ENCODE measurements at places on chromosomes 3 and 15.
A peak's percentile ranks its signal among the peaks of the same experiment; 100 is the strongest.

DNA sequence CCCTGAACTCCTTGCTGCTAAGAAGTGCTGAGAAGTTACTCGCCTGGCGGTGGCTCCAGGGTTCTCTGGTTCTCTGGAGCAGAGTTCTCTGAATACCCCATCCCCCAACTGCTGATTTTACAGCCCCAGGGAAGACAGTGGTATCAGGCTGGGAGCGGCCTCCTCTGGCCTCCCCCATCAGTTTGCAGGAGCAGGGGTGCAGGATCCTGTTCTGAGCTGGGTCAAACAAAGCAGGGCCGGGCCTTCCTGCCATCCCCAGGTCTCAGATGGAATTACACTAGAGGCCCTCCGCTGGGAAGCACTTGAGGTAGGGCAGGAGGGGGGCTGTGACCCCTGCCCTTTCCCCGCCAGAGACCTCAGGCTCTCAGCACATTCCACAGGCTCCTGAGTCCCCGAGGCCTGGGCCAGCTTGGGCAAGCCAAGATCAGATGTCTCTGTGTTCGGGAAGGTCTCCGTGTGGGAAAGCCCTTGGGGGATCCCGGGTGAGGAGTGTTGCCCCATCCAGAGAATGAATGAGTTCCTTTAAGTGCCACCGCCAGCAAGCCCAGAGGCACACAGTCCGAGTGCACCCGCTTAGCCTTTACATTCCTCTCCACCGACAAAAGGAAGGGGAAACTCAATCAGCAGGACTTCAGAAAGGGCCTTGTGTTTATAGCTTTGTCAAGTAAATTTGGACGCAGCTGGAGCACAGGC is 149.9 kb downstream of the LRRK1 start:
- DNase-seq: no peak

GRCh38 chr15:98226149-98226548 is 265.6 kb downstream of the ARRDC4 start:
- no peak for DNase-seq

DNA sequence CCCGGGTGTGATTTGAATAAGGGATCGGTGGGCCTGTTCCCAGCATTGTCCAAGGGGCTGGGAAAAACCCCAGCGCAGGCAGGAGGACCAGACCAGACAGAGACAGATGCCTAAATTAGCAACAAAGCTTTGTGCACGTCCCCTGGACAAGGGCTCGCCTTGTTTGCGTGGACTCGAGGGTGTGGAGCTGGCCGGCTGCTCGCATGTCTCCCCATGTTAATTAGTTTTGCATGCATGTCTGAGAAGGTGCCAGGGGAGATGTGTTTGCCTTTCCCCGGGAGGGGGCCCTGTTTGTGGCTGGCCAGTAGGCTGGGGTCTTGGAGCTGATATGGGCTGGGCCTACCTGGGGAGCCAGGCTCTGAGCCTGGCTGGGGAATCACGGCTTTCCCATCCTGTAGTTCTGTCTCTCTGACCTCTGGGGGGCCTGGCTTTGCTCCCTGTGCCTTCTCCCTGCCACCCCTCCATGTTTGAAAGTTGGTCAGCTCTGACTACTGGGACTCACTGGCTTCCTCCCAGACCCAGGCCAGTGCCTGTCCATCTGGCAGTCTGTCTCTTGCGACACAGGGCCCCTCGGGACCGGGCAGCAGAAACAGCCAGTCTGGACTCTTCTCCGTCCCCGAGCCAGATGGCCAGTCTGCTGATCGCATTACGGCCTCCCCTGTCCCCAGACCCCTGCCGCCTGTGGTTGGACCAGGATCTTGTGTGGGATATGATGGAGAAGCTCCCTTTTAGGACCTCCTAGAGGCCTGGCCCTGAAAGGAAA is 55.4 kb upstream of the POLG start:
- no peak for DNase-seq

- no peak for DNase-seq
Observed at GRCh38 chr3:42632146-42632545, 21.4 kb upstream of the ZBTB47 start.

GRCh38 chr15:68700455-68701123 is 120.1 kb downstream of the ANP32A start:
- DNase-seq: peak; percentile 33

- no peak for DNase-seq
Observed at GRCh38 chr3:149848238-149848637, 35.2 kb downstream of the RNF13 start.

- DNase-seq: no peak
Observed at GRCh38 chr3:153760948-153761347, 360.2 kb upstream of the ARHGEF26 start.

- no peak for DNase-seq
Observed at GRCh38 chr15:63353261-63353660, 28.4 kb downstream of the CA12 start.

GRCh38 chr3:9846231-9846630 is 2.4 kb upstream of the RPUSD3 start:
- no peak for DNase-seq

GRCh38 chr3:151206201-151206600 is 3.2 kb upstream of the GPR171 start:
- DNase-seq: no peak

- DNase-seq: no peak
Observed at GRCh38 chr3:98553753-98554152, 22.0 kb downstream of the GPR15 start.

DNA sequence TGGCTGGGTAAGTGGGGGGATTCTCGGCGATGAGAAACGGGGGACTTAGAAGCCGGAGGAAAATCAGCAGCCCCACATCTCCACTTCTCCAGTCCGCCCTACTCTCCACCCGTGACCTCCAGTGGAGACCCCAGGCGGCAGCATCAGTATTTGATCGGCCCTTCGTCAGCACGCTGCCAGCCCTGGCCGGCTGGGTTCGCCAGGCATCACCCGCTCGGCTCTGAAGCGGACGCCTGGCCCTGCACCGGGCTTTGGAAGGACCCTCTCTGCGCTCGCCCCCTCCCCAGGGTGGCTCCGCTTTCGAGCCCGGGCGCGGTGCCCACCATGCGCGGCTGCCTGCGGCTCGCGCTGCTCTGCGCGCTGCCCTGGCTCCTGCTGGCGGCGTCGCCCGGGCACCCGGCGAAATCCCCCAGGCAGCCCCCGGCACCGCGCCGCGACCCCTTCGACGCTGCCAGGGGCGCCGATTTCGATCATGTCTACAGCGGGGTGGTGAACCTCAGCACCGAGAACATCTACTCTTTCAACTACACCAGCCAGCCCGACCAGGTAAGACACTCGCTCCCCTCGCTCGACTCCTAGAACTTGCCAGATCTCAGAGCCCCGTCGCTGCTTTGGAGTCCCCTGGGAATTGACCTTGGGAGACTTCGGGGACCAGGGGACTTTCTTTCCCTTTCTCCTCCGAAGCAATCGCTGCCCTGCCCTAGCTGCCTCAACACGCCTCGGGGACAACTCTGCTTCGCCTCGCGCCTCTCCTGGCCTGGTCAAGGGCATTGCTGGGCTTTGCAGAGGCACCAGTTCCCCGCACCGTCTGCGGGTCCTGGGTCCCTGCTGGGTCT is 561 bp downstream of the SIDT1 start:
- DNase-seq: peak; percentile 28

GRCh38 chr3:12394569-12395271 is 89.6 kb upstream of the TSEN2 start:
- DNase-seq: no peak

- no peak for DNase-seq
Observed at GRCh38 chr3:48544141-48544540, 12.5 kb downstream of the PFKFB4 start.

DNA sequence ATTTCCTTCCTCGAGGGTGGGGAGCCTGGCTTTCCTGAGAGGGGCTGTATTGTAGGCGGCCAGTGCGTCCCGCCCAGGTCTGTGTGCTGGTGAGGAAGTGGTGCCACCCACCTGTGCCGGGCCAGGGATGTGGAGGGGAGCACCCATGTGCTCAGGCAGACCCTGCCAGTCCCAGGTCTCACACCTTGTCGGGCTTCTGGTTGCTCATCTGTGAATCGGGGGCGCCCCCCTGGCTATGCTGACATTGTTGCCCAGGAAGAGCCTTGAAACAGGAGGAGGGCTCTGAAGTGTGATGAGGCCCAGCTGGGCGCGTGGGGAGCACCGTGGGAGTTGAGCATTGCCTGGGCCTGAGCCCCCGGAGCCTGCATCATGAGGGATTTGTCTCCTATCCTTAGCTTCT is 4.8 kb downstream of the FBLN2 start:
- no peak for DNase-seq

GRCh38 chr3:156792945-156793344 is 33.2 kb upstream of the LEKR1 start:
- DNase-seq: peak; percentile 58

DNA sequence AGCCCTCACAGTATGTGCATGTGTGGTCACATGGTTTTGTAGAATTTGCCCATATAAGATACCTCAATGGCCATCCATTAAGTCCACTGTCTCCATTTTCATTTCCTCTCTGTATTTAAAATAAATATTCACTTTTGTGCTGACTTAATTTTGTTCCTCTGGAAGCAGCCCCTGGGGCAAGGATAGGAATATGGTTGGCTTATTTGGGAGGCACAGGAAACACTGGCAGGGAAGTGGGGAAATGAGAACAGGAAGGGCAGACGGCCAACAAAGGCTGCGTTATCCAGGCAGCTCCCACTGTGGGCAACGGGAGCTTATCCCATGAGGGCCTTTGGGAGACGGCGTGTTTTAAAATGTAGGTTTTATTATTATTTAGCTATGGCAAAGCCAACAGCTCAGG is 148.6 kb downstream of the SHQ1 start:
- no peak for DNase-seq

DNA sequence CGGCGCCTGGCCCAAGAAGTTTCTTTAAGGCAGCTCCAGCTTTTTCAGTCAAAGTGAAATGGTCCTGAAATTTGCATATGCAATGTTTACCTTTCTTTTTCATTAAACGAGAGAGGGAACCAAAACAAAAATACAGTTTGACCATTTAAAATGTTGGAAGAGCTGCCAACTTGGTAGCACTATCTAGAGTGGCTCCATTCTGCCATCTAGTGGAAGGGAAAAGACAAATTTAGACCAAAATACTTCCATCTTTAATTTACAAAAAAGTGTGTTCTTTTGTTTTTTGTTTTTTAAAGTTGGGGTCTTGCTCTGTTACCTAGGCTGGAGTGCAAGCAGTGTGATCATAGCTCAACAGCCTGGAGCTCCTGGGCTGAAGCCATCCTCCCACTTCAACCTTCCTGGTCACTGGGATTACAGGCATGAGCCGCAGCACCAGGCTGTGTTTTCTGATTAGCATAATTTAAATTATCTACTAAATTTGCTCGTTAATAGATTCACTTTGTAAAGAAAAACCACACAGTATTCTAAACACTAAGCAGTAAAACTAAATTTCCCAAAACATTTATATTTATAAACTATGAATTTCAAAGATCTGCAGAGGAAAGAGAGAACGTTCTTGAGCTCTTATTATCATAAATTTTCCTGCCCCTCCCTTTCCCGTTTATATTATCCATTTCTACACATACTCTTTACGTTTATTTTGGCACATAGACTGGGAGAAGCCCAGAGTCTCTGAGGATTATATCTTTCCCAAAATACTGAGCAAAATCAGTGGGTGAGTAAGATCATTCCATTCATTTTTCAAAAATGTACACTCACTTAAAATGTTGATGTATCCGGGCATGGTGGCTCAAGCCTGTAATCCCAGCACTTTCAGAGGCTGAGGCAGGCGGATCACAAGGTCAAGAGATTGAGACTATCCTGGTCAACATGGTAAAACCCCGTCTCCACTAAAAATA is 15.4 kb upstream of the RFC4 start:
- peak; percentile 63 for DNase-seq

DNA sequence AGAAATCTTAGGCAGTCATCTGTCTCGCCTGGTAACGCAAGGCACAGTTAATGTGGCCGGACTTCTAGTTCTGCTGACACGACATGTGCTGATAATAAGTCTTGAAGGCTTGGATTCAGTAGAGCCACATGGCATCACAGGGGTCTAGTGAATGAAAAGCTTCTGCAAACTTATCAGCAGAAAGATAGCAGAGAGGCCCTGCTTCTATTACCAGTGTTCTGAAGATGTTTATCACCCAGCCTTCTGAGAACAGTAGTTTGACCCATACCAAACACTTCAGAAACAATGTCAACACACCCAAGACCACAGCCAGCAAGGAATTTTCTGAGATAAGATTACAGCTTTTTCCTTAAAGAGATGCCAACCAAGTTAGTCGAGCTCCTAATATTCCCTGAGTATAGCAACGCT is 102.7 kb upstream of the UMPS start:
- no peak for DNase-seq

DNA sequence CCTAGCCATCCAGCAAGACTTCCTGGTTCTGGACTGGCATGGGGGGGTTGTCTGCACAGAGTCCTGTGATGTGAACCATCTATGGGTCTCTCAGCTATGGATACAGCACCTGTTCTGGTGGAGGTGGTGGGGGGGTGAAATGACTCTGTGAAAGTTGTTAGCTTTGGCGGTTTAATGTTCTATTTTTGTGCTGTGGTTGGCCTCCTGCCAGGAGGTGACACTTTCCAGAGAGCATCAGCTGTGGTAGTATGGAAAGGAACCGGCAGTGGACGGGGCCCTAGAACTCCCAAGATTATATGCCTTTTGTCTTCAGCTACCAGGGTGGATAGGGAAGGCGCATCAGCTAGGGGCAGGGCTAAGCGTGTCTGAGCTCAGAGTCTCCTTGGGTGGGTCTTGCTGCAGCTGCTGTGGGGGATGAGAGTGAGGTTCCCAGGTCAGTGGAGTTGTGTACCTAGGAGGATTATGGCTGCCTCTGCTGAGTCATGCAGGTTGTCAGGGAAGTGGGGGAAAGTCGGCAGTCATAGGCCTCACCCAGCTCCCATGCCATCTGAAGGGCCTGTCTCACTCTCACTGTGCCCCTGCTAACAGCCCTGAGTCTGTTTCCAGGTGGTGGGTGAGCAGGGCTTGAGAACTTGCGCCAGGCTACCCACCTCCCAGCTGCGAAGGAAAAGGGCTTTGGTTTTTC is 7.1 kb upstream of the LARS2 start:
- DNase-seq: no peak

GRCh38 chr3:13110678-13111116 is 37.5 kb upstream of the IQSEC1 start:
- DNase-seq: peak; percentile 21

GRCh38 chr15:81111018-81111417 is 23.1 kb upstream of the CFAP161 start:
- no peak for DNase-seq

- DNase-seq: no peak
Observed at GRCh38 chr15:59329570-59330350, 42.9 kb downstream of the MYO1E start.
